ENCODE measurements at places on chromosomes 2 and 18. TPM values are rescaled to one million over a fixed set of nuclear protein-coding genes. Genes with fewer than 3 reads are reported as not detected.

- no peak for DNase-seq
Measured at GRCh38 chr2:199348871-199349270, 108.9 kb downstream of the SATB2 start.

DNA sequence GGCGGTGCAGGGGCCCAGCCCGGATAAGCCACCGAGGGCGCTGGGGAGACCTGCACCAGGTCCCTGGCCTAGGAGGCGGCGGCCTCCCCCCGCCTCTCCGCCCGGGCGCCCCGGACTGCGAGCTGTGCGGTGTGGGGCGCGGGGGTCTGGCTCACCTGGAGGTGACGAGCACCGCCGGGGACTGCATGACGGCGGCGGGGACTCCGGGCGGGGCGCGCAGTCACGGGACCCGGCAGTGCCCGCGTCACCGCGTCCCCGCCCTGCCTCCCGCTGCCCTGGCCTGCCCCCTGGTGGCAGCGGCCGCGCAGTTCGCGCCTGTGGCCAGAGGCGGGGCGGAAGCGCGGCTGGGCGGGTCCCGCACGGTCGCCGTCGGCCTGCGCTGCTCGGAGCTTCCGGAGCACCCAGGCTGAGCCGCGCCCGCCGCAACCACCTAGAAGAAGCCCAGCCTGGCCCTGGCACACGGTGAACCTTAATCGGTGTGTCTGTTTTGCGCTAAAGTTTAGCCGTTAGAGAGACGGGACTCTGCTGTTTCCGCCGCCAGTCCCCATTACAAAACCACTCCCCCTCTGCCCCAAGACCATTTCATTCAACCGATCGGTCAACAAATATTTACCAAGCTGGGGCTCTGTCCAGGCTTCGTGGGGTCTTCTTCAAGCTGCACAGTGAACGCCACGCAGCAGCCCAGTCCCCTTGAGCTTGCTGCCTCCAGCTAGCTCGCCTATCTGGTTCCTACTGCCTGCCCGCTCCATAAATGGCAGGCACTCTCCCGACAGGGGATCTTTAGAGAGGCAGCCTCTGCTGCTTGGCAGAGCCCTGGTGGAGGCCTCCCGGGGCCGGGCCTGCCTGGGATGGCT is at the start of gene HS1BP3:
HS1BP3 (minus strand) TSS at position 222 of the 854 bp plus-strand sequence; CDS start at position 187, 35 bp downstream.
- peak; percentile 73 for DNase-seq

DNA sequence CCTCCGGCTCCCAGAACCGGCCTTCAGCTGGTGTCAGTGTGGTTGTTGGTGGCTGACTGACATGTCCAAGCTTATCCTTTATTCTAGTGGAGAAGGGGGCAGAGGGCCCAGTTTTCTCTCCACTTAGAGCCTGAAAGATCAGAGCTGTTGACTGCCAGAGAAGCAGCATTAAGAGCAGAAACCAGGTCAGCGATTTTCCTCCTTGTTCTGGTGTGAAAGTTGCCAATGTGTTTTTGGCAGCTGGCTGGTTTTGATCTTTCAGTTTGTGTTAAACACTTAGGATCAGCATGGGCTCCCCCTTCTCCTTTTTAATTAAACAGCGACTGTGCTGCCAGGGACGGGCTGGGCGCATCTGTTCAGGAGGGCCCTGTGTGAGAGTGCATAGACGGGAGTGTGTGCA is 100.9 kb downstream of the ASAP2 start:
- no peak for DNase-seq

GRCh38 chr2:133571249-133571648 is 3.0 kb upstream of the NCKAP5 start:
- no peak for DNase-seq

DNA sequence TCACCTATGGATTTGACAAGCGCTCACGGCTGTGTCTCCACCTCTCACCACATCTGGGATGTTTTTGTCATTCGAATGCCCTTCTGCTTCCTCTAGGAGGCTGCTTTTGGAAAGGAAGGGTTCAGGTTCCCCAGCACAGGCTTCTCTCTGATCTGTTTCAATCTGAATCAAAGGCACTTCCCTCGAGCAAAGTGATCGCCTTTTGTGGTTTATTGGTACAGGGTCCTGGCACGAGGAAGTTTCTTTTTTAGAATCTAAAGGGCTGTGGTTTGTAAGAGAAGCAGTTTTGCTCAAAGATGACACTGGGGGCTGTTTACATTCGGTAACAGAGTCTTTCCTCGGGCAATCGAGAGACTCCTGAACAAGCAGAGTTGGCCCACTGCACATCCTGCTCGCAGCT is 145.0 kb downstream of the DAW1 start:
- DNase-seq, result no peak

- DNase-seq, result no peak
Measured at GRCh38 chr2:165610591-165611029, 141.1 kb downstream of the CSRNP3 start.

DNA sequence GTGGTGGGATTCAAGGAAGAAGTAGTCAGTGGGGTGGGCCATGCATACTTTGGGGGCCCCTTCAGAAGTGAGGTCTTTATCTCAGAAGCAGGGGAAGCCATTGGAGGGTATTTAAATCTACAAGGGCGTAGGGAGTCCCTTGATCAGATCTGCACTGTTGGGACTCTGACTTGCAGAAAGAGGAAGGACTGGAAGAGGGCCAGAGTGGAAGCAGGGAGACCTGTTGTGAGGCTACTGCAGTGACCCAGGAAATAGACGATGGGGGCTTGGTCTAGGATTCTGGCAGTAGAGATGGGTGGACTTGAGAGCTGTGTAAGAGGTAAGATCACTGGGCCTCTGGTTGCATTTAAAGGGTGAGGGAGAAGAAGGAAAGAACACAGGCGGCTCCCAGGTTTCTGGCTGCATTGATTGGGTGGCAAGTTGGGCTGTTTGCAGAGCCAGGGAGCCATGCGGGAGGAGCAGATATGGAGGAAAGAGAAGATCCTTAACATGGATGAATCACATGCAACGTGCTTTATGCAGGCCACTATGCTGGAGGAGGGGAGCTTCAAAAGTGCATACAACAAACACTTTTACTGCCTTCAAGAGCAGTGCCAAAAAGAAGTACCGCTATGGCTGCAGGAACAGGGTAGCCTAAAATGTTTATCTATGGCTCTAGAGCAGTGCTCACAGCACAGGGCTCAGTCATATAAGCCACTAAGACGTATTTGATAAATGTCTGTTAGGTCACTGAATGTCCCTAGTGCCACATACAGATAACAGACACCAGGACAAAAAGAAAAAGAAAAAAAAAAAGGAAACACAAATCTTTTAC is 2.3 kb downstream of the SFXN5 start:
- DNase-seq, result no peak

The C2orf69 gene
- 10.3 TPM for polyA plus RNA-seq

The SPDYA gene
- 0.06 TPM for polyA plus RNA-seq

The PSMD14 gene
- 103 TPM for polyA plus RNA-seq

The CCDC74A gene
- polyA plus RNA-seq, result 5.4 TPM

The CIB4 gene
- not detected for polyA plus RNA-seq
